Dermis blood vessel endothelial cell (primary cell): ENCODE measurements at places on chromosomes 7 and 10. TPM values are rescaled to one million over a fixed set of nuclear protein-coding genes. Genes with fewer than 3 reads are reported as not detected.

GRCh38 chr7:150801242-150801945, 825 bp downstream of the TMEM176A start:
- DNase-seq = no peak

CNOT4 gene
- 4.8 and 6.7 TPM in 2 replicates for total RNA-seq

- no peak for DNase-seq
These were observed 65.7 kb downstream of the CCDC7 start for GRCh38 chr10:32511599-32511998.

GRCh38 chr10:16690417-16690816, 126.8 kb downstream of the RSU1 start:
- DNase-seq = no peak

- peak; percentile 30 for DNase-seq
These were observed 574 bp downstream of the MARCHF5 start for GRCh38 chr10:92291616-92291865.

GRCh38 chr7:99184532-99185218, 23.2 kb downstream of the KPNA7 start:
- DNase-seq = no peak

NPY4R gene
- total RNA-seq = not detected in 2 replicates

- no peak for DNase-seq
These were observed 194.9 kb upstream of the CDCA7L start for GRCh38 chr7:22140578-22140977.

GRCh38 chr7:69889976-69890351, 291.7 kb downstream of the AUTS2 start:
- no peak for DNase-seq

AGR3 gene
- 0.19 TPM in 1 of 2 replicates, not detected in the other for total RNA-seq

OR2A42 gene
- total RNA-seq = not detected in 2 replicates

DNA sequence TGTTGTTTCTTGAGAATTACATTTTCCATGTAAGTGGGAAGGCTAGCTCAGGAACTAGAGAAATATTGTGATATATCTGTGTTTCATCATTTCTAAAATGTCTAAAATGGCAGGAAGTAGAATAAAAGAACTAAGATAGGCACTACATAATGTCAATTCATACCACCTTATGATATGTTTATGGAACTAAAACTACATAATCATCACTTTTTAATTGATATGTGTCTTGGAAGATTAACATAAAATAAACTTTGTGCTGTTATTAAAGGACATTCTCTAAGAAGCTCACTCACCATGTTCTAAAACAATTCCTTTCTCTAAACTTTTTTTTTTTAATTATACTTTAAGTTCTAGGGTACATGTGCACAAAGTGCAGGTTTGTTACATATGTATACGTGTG, 83.5 kb upstream of the TAS2R16 start:
- no peak for DNase-seq

- DNase-seq = no peak
These were observed 71.8 kb upstream of the CACNB2 start for GRCh38 chr10:18068401-18068800.

DNAJC12 gene
- 3.9 and 4.1 TPM in 2 replicates for total RNA-seq

PDZD7 gene
- total RNA-seq = 0.34 and 0.88 TPM in 2 replicates

DNA sequence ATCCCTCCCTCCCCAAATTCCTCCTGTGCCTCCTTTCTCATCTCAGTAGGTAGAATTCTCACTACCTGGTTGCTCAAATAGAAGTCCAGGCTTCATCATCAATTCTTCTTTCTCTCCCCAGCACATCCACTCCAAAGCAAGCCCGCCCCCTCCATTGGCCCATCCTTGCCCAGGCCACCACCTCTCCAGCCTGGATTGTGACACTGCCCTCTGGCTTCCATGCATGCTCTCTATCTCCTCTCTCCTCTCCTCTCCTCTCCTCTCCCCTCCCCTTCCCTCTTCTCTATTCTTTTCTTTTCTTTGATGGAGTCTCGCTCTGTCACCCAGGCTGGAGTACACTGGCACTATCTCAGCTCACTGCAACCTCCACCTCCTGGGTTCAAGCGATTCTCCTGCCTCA, 144.9 kb downstream of the UBE2H start:
- DNase-seq = no peak

ANKRD61 gene
- total RNA-seq = 0.14 TPM in 1 of 2 replicates, not detected in the other

OPN4 gene
- not detected in 2 replicates for total RNA-seq

GRCh38 chr10:93875032-93875358, 18.8 kb upstream of the SLC35G1 start:
- no peak for DNase-seq

GRCh38 chr7:2730846-2731770, 43.1 kb downstream of the AMZ1 start:
- DNase-seq = no peak

DNA sequence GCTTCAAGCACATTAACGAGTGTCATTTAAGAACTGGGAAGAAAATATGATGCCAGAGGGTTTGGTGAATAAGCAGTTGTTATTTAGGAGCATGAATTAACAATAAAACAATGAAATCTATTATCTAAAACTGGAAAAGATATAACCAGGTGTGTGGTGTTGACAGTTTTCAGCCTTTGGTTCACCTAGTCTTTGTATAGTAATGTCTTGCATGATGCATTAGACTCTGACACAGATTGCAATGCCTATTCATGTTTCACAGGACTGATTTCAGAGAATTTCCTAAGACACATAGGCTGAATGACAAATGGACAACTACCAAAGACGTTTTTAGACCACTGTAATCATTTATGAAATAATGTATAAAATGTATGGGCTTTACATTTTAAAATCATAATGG, 135.1 kb upstream of the CAV2 start:
- no peak for DNase-seq

ASZ1 gene
- total RNA-seq = not detected in 2 replicates

SKIDA1 gene
- 1.0 and 2.6 TPM in 2 replicates for total RNA-seq

GRCh38 chr10:42933448-42934340, 143.2 kb upstream of the RET start:
- DNase-seq = peak; percentile 64

- DNase-seq = no peak
These were observed 504.9 kb downstream of the PTPRN2 start for GRCh38 chr7:158082761-158083160.

GRCh38 chr7:5586279-5586962, 162.8 kb upstream of the TNRC18 start:
- DNase-seq = no peak

GTF2IRD1 gene
- total RNA-seq = 6.1 and 7.4 TPM in 2 replicates

PRKAR2B gene
- 38.5 and 57.2 TPM in 2 replicates for total RNA-seq

GRCh38 chr10:79898597-79899325, 50.1 kb downstream of the SFTPD start:
- DNase-seq = no peak

GRCh38 chr10:86900955-86901354, 56.5 kb downstream of the MMRN2 start:
- no peak for DNase-seq

CUZD1 gene
- total RNA-seq = 0.34 and 0.51 TPM in 2 replicates

GRCh38 chr10:100522945-100523344, 3.3 kb upstream of the SEC31B start:
- no peak for DNase-seq
